Thoracic aorta (tissue), 2 donors: ENCODE measurements at places on chromosomes 1 and 21.

GRCh38 chr1:147062956-147063355 is 109.3 kb downstream of the PRKAB2 start:
- DNase-seq: no peak

- no peak for DNase-seq
Measured at GRCh38 chr1:177239792-177240191, 69.0 kb downstream of the BRINP2 start.

GRCh38 chr21:18384771-18385170 is 18.8 kb downstream of the TMPRSS15 start:
- no peak for DNase-seq

GRCh38 chr1:17472814-17473213 is 33.3 kb upstream of the RCC2 start:
- no peak for DNase-seq

- no peak for DNase-seq
Measured at GRCh38 chr1:100736746-100737145, 17.2 kb downstream of the VCAM1 start.

- DNase-seq: no peak
Measured at GRCh38 chr1:47944561-47944960, 52.6 kb downstream of the TRABD2B start.

DNA sequence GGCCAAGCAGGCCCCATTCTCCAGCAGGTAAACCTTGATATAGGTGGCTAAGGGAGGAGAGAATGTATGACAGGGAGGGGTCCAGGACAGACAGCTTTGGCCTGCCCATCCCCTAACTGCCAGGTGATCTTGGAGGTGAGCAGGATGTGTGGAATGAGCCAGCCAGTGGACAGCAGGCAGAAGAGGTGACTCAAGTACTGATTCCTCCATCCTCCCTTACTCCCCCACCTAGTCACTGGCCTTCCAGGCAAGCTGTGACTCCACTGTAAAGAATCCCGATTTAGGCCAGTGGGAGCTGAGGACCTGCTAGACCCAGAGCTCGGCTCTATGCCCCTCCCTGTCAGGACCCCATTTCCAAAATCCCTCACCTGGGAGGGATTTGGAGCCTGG is 36.6 kb downstream of the RIMS3 start:
- no peak for DNase-seq

DNA sequence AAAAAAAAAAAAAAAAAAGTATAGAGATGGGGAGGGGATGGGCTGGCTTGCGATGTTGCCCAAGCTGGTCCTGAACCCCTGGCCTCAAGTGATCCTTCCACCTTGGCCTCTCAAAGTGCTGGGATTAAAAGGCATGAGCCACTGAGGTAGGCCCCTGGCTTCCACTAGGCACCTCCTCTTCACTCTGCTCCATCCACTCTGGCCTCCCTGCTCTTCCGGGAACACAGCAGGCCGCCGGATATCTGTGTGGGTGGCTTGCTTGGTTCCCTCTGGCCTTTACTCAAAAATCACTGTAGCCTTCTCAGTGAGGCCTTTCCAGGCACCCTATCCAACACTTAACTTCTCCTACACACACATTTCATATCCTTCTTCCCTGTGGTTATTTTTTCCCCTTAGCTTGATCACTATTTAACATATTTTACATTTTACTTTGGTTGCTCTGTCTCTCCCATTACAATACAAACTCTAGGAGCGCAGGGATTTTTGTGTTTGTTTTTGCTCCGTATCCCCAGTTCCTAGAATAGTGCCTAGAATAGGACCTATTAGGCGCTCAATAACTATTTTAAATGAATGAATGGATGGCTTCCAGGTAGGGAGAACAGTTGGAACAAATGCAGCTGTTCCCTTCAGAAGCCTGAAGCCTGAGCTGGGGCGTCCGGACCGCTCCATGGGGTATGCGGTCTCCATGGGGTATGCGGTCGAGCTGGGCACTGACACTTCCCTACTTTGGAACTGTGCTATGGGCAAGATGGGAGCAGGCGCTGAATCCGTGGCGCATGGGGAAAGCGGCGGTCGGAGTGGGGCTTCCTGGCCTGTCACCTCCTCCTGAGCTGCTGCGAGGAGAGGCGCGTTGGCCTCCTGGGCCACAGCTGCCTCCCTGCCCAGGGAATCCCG is 46.7 kb downstream of the H3-3A start:
- DNase-seq: no peak

DNA sequence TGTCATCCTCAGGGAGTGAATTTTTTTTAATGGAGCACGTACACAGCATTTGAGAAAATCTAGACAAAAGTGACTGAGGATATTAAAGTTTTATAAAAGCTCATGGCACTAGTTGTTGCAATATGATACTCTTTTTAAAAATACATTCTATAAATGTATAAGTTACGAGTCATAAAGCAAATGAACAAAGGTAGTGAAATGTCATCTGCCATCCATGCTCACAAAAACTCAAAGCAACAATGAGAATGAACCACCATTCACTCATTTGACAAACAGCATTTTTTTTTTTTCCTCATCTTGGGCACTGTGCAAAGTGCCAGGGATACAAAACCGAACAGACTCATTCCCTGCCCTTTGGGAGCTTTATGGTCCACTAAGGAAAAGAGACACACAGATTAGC is 38.7 kb downstream of the GPR137B start:
- DNase-seq: no peak

DNA sequence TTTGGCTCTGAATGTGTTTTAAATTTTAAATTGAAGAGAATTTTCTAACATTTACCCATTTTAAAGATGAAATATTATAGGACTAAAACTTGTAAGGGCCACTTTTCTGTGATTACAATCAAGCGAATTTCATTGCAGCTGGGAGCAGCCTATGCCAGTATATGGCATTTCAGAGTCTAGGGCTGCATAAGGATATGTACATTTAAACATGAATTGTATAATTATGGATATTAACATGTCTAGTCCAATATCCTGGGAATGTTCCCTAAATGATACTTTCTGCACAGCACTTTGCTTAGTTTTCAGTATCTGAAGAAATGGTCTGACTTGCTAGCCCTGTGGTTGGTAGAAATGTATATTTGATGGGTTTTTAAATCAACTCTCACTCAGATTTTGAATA is 8.4 kb downstream of the KCNJ15 start:
- no peak for DNase-seq

DNA sequence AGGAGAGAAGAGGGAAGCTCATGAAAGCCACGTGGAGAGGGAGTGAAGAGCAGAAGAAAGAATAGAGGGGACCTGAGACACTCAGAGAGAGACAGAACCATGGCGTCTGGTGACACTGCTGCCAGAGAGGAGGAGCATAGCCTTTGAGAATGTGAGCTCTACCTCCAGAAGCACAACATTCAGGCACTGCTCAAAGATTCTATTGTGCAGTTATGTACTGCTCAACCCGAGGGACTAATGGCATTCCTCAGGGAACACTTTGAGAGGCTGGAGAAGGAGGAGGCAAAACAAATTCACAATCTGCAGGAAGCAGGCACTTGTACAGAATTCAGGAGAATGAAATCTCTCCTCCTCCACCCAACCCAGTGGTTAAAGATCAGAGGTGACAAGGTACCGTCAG is 45.1 kb downstream of the BTBD8 start:
- no peak for DNase-seq
